Non-pigmented ciliary epithelial cell (primary cell): ENCODE measurements at places on chromosomes 4 and X.

GRCh38 chrX:63922221-63922620, 137.2 kb upstream of the ARHGEF9 start:
- no peak for DNase-seq

GRCh38 chr4:48654015-48654664, 125.9 kb downstream of the FRYL start:
- DNase-seq, result no peak

DNA sequence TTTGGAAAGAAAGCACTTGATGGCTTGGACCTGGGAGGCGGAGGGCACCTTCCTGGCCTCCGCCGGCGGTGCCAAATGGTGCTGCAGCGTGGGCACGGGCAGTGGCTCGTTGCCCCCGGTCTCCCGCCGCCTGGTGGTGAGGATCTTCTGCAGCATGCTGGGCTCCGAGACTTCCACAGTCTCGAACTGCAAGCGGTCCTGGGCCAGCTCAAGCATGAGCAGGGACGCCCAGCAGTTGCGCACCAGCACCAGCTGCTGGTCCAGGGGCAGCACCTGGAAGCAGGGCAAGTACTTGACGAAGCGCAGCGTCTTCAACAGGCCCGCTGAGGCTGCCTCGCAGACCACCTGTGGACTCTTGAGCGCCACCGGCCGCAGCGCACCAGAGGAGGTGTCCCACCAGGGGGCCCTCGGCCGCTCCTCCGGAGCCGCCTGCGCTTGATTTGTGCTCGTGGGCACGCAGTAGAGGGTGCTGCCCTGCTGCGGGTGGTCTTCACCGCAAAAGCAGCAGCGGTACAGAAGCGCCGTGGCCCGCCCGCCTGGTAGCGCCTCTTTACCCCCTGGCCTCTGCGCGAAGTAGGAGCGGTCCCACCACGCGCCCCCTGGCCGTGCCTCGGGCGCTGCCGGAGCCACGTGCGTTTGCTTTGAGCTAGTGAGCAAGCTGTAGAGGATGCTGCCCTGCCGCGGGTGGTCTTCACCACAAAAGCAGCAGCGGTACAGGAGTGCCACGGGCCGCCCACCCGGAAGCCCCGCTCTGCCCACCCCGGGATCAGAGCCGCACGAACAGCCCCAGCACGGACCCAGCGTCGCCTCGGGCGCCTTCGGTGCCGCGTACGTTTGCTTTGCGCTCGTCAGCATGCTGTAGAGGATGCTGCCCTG, 689 bp downstream of the NR0B1 start:
- DNase-seq, result no peak

GRCh38 chr4:81609844-81610243, 138.1 kb upstream of the RASGEF1B start:
- DNase-seq, result no peak

DNA sequence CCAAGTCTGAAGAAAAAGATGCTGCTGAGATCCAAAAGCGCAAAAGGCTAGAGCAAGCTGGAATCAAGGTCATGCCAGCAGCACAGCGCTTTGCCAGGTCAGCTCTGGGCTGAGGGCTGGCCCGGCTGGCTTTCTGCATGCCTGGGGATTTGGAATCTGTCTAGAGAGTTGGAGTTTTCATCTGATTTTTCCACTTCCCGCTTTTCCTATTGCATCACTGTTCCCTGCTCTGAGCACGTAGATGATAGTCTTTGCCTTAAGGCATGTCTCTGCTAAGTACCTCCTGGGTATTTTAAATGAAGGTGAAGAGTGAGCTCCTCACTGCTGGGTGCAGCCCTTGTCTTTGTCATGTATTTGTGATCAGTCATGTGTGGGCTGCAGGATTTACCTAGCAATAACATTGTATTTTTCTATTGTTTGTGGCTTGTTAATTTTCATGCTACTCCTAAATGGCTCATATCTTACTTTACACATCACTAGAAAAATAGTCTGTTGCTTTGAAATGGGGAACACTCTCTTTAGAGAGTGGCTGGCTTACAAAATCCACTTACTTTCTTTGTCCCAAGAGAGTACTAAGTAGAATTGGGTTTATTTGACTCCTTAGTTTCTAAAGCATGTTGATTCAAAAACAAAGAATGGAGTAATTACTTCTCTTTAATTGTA, 82.8 kb downstream of the LIMCH1 start:
- DNase-seq, result no peak

GRCh38 chr4:32396507-32397070, 1676.4 kb downstream of the PCDH7 start:
- no peak for DNase-seq

GRCh38 chr4:147481577-147482109, 746 bp downstream of the EDNRA start:
- DNase-seq, result no peak

DNA sequence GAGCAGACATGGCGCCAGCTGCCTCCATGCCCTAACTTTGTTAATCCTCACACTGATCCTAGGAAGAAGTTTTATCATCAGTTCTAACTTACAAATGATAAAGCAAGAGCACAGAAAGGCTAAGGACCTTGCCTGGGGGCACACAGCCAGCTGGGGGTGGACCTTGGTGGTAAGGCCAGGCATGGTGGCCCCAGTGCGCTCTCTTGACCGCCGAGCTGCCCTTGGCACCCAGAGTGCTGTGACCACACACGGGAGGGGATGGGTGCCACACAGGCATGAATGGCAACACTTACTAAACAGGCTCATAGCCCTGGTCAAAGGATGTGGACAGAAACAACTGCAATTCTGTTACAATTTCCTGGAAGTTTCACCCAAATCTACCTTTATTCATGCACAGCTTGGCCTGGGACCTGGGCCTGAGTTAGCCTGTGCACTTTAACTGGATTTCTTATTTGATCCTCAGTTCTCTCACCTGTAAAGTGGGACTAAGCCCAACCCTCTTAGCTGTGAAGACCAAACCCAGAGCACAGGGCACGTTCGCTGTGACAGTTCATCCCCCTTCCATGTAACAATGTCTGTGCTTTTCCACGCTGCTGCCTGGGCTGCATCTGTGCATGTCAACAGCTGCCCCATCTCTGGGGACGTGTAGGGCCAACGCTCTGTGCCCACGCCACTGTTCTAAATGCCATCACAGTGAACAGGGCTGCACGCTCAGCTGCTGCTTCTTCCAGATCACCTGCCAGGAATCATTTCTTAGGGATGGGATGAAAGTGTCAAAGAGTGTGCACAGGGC, 44.8 kb downstream of the ACOX3 start:
- no peak for DNase-seq

DNA sequence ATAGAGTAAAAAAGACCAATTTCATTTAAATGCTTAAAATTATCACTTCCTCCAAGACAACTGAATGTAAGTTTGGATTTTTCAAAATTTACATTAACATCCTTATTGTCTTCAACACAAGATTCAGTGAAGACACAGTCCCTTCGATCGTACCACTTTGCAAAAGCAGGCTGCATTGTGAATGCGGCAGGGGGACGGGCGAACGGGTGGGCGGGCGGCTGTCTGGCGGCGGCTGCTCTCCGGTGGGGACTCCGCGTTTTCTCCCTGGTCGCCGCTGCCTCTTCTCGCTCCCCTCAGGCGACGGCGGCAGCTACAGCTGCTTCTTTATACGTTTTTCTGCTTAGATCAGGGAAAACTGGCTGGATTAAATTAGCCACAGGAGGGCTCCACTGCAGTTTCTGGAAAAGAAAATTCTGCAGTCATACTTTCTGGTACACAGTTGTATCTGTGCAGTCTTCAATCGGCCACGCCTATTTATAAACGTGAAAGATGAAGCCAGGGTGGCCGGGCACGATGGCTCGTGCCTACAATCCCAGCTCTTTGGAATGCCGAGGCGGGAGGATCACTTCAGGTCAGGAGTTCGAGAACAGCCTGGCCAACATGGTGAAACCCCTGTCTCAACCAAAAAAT, 33.9 kb upstream of the HPF1 start:
- no peak for DNase-seq

- DNase-seq, result no peak
These were observed 285.4 kb downstream of the UNC5C start for GRCh38 chr4:95263391-95263790.

DNA sequence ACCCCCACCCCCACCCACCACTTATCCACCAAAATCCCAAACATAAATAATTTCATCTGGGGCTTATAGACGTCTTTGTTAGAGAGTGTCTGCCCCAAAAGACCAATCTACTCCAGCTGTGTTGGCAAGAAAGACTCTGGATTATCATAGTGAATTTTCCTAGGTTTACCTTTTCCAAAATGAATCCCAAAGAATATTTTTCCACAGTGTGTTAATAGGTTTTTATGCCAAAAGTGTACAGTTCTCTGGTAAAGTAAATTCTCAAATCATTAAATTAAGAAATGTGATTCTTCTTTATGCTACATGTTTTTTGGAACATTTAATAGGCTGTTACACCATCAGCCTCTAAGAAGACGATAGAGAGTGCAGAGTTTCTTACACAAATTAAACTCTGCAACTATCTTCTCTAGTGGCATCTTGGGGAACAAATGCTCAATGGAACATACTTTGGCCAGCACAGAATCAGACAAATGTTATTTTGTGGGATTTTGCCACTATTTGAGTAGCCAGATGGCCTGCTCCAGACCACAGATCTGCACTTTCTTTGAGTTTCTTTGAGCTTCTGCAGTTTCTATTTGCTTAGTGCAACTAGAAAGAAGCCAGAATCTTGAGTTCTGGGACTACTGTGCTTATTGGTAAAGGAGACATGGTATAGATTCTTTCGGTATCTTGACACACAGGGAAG, 206.0 kb downstream of the KIT start:
- DNase-seq, result no peak

GRCh38 chr4:47562297-47562696, 77.2 kb downstream of the ATP10D start:
- DNase-seq, result no peak

DNA sequence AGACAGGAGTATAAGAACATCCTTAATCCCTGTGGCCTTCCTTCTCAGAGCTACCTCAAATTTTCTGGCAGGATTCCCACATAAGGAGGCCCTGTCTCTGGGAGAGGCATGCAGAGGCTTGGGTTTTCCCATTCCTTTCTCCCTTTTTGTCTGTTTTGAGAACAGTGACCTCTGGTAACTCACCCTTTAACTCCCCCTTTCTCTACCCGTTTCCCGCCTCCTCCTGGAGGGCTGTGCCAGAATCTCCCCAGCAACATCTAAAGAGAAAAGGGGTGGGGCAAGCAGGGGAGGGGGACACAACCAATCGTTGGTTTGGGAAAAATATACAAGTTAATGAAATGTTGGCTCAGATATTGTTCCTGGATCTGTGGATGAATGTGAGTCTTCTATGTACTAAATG, 303.7 kb upstream of the IRS4 start:
- DNase-seq, result no peak

- no peak for DNase-seq
These were observed 876.5 kb upstream of the INTU start for GRCh38 chr4:126756050-126756829.

GRCh38 chr4:93731456-93731855, 97.1 kb upstream of the ATOH1 start:
- DNase-seq, result peak; percentile 14

- no peak for DNase-seq
These were observed 7.7 kb upstream of the ARHGEF38 start for GRCh38 chr4:105544520-105545286.

- no peak for DNase-seq
These were observed 38.9 kb downstream of the GPRIN3 start for GRCh38 chr4:89268679-89269078.

DNA sequence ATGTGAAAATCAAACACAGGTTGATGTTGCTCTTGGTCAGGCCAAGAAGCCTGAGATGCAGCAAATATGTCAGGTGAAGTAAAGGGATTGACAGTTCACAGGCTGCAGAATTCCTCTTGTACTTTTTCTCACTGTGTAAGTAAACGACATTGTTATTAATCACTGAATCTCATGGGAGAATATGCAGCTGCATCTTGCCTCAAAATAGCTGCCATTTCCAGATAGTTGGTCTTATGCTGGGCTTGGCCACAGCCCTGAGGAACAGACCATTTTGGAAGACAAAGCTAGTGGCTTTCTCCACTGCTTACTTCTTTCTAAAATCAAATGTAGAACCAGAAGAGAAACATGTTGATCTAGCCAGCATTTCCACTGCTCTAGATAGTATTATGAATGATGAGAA, 403.4 kb upstream of the NR3C2 start:
- no peak for DNase-seq

DNA sequence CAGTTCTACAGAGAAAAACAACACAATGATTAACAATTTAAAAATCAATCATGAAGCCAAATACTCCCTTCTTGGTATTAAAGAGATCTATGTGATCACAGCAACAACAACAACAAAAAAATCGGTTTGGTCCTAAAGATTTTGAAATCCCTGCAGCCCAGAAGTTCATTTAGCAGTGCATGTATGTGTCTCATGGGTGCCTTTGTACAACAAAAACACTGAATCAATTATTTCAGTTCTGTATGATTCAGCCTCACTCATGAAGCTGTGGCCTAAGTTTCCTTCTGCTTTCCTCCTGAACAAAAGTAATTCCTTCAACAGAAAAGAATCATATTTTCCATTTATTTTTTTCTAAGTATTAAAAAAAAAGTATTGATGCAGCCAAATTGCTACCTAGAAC, 393.4 kb upstream of the NDST3 start:
- DNase-seq, result no peak

GRCh38 chr4:86957215-86957614, 22.4 kb downstream of the AFF1 start:
- DNase-seq, result no peak

- no peak for DNase-seq
These were observed 88.4 kb downstream of the PDE5A start for GRCh38 chr4:119540249-119540648.

DNA sequence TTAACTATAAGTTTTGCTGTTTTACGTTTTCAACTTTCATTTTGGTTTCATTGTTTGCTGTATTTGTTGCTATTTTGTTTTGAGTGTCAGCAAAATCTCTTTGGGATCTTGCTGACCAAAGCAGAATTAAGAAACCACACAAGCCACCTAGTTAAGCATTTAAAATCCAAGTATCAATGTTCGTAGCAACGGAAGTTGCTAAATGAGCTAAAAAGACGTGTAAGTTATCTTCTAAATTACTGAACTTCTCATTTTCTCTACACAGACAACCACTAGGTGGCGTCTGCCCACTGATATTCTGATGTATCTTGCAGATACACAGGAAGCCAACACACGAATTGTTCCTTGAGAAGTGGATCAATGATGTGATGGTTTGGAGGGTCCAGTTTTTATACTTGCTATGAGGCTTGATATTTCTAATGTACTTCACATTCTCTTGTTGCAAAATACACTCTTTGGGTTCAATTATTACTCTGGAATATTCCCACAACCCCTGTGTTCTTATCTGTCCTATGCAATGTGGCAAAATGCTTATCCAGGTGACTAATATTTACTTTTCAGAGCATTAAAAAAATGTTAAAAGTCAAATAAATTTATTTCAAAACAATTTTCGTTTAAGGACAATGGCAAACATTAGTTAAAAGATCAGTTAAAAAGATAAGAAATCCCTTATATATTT, 250.5 kb downstream of the TECRL start:
- DNase-seq, result peak; percentile 26

GRCh38 chrX:135707880-135708279, 5.6 kb upstream of the CT45A1 start:
- DNase-seq, result no peak
